ENCODE measurements at places on chromosomes 2 and 18. TPM values are rescaled to one million over a fixed set of nuclear protein-coding genes. Genes with fewer than 3 reads are reported as not detected.

The RASGRP3 gene
- 487 TPM for total RNA-seq

The DOCK10 gene
- 7.6 TPM for total RNA-seq

DNA sequence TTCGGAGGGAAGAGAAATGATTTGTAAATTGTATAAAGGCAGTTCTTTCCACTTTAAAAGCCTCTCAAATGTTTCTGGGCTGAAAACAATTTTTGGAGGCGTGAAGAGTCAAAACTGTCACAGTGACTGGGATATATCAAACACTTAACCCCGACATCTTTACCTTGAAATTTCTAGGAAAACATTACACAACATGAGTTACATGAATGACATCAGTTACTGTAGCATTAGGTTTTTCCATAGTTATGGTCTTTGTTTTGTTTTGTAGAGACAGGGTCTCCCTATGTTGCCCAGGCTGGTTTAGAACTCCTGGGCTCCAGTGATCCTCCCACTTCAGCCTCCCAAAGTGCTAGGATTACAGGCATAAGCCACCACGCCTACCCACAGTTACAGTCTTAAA is 25.7 kb downstream of the MSH6 start:
- H3K36me3 ChIP-seq: peaks cover 50% of the 10 kb centered on the region
- DNase-seq: no peak
- no peaks in the 10 kb centered on the region for H3K27me3 ChIP-seq
- H3K27ac ChIP-seq: peak overlapping the region; percentile 30

DNA sequence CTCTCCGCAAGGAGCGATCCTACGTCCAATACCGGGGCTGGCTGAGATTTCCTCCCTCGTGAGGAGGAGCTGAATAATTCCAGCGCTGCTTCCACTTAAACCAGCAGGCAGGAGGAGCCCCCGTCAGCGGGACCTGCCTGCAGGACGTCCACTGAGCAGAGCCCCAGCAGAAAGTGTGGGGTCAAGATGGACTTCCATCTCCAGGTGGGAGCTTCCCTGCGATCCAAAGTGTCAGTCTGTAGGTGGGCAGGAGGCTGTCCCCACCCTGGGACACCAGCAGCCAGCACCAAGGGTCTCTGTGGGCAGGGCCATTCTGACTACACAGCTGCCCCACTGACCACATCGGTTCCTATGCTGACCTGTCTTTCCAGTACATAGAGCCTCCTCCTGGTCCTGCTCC is 462 bp upstream of the OTOS start:
- DNase-seq: no peak
- H3K36me3 ChIP-seq: peaks cover 3% of the 10 kb centered on the region
- H3K27ac ChIP-seq: no peak overlapping the region
- no peak overlapping the region for H3K4me3 ChIP-seq

- no peak overlapping the region for H3K4me3 ChIP-seq
- no peaks in the 10 kb centered on the region for H3K27me3 ChIP-seq
- H3K4me1 ChIP-seq: peaks cover 10% of the 10 kb centered on the region
- no peaks in the 10 kb centered on the region for H3K36me3 ChIP-seq
- DNase-seq: no peak
These were observed 55.3 kb upstream of the B3GNT2 start for GRCh38 chr2:62140426-62141141.

All from endothelial cell (in vitro differentiated cells).